Activated T-helper 1 cell treated with Interleukin-2 at 50 U/mL for 16 hours (primary cell): ENCODE measurements at places on chromosomes 3 and 15.

DNA sequence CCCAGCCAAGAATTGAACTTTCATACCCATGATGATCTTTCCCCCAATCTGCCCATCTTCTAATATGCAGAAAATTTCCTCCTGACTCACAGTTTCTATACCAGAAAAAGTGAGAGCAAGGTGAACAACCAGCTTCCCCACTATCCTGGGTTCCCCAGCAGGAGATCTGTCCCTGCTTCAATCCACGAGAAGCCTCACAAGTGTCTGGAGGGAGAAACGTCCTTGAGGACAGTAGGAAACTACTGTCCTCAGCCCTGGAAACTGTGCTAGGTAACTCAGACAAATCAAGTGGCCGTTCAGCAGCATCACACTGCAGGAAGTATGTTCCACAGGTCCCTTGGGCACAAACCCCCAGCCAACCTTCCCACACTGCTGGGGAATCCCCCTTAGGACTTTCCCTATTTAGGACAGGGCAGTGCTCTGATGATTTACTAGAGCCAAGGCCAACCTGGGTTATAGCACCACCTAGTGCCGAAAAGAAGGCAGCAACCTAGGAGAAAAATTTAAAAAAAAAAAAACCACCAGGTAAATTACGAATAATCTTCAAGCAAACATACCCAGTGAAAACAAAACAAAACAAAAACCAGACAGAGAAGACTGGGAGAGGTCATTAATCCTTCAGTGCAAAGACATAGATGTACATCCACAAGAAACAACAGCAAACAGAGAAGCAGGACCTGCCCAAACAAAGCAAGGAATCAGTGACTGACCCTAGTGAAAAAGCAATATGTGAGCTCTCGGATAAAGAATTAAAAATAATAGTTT lies 36.0 kb downstream of the MORC1 start:
- no peak for DNase-seq

DNA sequence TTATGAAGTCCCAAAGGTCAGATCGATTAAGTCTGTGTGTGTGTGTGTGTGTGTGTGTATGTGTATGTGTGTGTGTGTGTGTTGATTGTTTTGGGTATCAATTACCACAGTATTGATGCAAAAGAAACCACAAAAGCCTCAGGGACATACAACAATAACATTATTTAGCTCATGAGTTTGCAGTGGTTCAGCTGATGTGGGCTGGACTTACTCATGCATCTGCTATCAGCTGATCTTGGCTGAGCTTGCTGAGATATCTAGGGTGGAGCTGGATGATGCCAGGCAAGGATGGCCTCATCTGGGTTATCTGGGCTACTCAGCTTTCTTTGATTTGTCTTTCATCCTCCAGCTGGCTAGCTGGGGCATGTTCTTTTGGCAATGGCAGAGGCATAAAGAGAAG lies 82.4 kb upstream of the PRR23C start:
- no peak for DNase-seq

GRCh38 chr15:80871858-80872257 lies 92.7 kb downstream of the CEMIP start:
- DNase-seq = no peak

DNA sequence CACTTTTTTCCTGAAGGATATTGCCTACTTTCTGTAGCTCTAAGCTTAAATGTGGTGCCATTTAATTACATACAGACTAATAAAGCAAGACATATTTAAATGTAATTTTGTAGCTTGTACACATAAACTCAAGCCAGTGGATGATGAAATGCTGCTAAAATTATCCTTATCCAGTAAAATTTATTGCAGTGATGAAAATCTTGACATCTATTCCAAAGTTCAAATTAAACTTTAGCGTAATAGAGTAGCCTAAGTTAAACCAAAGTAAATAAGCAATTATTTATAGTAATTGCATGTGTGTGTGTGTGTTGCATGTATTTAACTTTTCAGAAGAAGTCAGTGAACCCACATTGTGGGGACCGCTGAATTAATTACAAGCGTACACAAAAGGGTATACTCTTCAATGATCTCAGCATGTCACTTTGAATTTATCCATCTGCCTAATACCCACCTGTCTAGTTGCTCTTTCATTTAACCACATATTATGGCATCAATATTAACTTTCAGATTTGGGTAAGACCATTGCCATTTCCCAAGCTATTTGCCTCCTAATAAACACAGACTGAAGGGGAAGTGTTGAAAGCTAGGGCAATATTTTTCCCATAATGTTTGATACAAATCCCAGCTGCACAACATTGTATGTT lies 85.0 kb downstream of the MECOM start:
- no peak for DNase-seq

DNA sequence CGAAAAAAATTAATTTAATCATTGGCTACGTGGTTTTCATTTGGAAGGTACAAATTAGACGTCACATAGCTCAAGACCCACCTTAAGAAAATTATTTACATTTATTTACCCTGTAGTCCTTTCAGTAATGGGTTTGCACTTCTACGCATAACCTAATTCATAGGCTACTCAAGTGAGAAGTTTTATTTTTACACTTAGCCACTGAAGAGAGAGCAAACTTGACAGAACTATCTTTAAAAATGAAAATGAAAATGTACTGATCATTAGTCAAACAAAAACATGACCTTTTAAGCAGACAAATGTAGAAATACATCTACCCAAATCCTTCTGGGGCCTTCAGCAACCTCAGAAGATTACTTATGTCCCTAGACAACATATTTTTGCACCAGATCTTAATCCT lies 269.4 kb upstream of the TTC14 start:
- no peak for DNase-seq

DNA sequence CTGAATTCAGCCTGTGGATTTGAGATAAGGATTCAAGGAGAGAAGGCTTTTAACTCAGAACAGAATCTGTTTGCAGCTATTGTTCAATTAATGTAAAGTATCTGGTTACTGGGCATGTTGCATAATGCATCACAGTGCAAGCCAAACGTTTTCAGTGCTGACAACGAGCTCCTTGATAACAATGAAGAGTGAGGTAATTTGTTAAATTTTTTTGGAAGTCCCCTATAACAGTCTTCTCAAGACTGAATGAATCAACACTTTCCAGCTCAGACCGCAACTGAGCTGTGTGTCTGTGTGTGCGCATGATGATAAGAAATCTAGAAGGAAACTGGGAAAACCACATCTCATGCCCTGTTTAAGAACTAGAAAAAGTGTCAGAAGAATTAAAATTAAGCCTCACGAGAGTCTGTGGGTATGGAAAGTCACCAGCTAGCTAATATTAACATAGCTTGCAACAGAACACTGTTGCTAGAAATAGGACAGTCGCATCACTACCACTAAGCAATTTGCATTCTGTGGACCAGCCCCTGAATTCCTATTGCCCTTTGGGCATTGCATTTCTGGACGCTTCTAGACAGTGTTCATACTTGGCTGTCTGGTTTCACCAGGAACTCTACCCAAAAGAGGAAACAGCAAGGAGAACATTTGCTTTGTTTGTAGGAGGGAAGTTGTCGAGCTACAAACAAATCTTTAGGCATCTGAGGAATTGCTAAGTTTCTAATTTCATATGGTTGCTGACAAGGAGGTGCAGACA lies 43.7 kb upstream of the ATP2C1 start:
- DNase-seq = no peak

DNA sequence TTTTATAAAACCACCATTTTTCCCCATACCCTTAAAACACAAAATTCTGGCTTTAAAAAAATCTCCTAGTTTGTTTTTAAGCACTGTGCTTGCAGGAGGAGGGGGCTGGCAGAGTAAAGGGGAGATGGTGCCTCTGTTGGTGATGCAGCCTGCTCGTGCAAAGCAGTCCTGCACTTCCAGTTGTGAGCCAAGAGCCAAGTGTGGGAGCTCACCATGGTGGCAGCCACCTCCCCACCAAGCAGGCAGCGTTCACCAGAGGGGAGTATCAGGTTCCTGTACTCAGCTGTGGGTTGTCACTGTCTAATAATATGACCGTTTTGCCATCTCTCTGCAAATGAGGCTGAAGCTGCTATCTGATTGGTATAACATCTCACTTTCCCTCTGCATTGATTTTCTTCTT lies 164.8 kb downstream of the SYNPR start:
- no peak for DNase-seq

DNA sequence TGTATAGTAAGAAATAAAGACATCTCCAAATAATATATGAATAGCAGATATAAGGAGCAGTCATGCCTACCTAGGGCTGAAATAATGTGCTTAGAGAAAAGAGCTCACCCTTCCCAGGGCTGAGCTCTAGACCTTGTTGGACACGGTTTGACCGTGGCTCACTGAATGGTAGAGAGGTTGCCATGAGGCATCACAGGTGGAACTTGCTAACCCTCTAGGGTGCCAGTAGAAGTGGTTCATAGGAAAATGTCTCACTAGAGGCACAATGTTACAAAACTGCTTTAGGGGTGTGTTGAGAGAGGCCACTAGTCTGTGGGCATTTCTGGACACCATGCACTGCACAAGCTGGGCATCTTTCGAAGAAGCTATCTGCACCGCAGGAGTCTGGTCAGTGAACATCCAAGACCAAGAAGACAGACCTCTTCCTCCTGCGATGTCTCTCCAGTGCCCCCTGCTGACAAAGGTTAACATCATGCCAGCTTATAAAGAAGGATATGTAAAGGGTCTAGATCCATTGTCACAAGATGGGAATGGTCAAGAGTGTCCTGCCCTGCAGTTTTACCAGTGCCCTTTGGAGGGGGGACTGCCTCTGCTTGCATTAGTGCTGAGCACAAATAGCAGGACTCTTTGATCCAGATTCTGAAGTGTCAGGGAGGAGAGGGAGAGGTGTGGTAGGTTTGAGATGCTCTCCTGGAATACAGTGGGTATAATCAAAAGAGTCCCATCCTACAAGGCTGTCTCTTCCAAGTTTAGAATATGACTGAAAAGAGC lies 266.8 kb downstream of the ZNF385D start:
- DNase-seq = no peak

DNA sequence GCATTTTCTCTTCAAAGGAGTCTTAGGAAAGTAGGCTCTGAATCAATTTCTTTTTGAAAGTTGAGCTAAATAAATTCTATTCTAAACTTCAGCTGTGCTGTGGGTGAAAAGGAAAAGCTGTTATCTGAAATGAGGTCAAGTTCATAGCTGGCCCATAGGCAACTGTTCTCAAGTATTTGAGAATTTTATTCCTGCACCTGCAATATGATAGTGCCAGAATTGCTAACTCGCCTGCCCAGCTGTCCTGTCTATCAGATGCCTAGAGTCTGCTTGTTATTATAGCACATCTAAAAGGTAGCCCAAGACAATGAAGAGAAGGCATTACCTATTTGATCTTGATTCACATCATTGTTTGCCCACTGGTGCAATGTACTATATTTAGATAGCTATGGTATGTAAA lies 798.7 kb downstream of the DIPK2A start:
- no peak for DNase-seq

GRCh38 chr3:10813425-10813824 lies 2.6 kb upstream of the SLC6A11 start:
- no peak for DNase-seq

GRCh38 chr3:56193519-56193918 lies 274.7 kb downstream of the ERC2 start:
- DNase-seq = no peak

- no peak for DNase-seq
These were observed 3.0 kb upstream of the PROK2 start for GRCh38 chr3:71787851-71788405.

DNA sequence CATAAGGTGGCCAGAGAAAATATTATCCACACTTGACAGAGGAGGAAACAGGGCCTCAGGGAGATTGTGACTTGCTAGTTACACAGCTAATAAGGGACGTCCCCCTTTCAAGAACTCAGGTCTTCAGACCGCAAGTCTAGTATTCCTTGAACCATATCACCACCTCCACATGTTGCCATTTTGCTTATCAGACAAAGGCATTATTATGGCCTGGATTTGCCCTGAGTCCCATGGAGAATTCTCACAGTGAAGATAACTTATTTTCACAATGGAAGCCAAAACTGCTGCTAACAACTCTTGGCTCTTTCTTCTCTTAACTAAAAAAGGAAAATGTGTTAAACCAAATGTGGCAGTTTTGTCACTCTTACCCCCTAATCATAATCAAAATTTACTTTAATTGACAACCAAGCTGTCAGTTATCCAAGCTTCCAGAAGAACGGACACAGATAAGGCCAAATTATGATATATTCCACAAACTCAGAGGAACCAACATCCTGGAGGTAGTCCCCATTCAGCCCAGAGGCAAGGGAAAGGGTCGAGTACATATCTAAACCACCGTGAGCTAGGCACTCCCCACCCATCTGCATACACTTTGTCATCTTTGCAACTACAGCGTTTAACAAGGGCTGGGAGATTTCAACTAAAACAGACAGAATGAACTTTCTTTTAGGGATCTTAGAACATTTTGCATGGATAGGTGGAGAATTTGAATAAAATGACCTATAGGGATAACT lies 63.6 kb upstream of the THBS1 start:
- no peak for DNase-seq

- DNase-seq = no peak
These were observed 63.3 kb downstream of the ABTB1 start for GRCh38 chr3:127735767-127736693.

DNA sequence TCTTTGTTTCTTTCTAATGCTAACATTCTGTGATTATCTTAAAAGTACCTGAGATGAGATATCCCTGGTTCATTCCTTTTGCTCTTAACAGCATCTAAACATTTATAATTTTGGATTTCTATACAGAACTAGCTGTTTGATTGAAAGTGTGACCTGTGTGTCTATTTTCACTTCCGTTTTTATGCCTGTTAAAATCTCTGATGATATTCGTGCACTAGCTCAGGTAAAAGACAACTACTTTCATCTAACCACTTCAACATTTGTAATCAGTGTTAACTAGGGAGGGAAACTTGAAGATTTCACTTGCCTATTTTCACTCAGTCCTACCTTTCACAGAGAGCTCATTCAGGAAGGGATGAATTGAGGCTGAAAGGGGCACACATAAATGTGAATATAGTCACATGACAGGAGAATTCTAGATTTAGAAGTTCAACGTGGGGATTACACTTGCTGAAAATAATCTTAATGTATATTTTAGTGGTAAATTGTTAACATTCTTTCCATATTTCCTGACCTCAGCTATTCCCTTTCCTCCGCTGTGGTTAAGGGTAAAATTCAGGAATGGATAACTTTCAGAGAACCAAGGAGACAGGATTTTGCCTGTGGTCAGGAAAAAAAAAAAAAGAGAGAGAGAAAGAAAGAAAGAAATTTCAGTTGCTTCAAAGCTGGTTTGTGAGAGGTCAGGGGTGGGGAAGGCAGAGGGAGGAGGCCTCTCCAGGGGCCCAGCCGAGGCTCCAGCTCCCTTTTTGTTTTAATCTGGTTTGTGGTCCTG lies 159.8 kb upstream of the TSC22D2 start:
- no peak for DNase-seq

DNA sequence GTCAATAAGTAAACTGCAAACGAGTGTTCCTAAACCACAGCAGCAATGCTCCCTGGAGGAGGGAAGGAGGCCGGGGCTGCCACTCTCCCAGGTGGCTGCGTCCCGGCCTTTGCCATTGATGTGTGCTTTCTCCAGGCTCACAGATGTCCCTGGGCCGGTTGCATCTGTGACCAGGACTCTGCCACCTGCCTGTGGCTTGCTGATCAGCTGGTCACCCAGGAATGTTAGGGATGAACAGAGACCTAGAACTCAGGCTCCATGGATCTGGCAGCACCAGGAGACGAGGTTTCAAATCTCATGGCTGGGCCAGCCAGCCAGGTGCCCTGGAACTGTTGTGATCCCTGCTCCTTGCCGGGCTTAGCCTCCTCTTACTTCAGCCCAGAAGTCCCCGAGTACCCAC lies 65.7 kb downstream of the KLF15 start:
- DNase-seq = no peak

- DNase-seq = no peak
These were observed 122.7 kb downstream of the FBLN2 start for GRCh38 chr3:13671482-13672233.

GRCh38 chr15:62026487-62027262 lies 33.6 kb downstream of the VPS13C start:
- DNase-seq = no peak
